Coronary artery (tissue), 2 donors: ENCODE measurements at places on chromosomes 6 and 20.
A peak's percentile ranks its signal among the peaks of the same experiment; 100 is the strongest.

- DNase-seq, result no peak
Measured at GRCh38 chr20:15498926-15499325, 1074.3 kb downstream of the KIF16B start.

DNA sequence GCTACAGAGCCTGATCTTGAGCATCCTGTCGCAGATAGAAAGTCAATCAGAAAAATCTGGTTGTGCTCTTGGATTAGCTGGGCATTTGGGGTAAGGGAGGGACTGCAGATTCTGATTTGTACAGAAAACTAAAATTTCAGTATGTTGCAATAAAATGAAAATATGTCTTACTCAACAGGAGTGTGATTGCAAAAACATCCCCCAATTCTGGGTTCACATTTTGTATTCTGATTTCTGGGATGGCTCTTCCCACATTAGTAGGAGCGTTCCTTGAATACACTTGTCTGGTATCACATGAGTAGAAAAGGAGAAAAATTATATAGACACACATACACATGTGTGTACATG lies 40.5 kb downstream of the PANK2 start:
- no peak for DNase-seq

- no peak for DNase-seq
Measured at GRCh38 chr6:41955412-41955811, 13.8 kb upstream of the CCND3 start.

DNA sequence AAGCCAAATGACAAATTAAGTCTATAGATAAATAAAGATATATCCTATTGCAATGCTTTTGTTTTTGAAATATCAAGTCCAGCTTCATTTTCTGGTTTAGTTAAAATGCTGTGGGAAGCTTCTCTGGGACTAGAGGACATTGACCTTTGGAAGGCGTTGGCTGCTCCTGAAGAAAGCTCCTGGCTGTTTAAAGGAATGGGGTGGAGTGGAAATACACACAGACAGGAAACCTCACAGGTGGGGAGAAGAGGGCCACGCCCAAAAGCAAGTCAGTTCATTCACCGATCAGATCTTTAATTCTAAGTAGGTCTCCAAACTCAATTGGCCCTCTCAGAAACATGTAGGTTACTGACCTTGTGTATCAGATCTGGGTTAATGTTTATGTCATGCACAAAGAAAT lies 59.6 kb downstream of the SPTLC3 start:
- DNase-seq, result no peak

DNA sequence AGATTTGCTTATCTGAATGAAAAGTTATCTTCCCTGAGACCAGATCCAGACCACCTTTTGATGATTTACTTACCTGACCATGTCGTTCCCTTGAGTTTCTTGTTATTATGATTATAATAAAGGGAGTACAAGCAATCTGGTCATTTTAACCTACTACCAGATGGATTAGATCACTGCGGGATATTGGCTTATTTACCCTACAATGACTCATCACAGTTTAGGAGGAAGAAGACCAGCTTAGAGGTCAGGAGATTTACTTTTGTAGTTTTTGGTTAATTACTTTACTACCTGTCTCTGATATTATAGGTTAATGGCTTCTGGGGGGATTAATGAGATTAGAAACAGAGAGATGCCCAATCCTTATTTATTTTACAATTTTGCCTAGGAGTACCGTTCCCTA lies 10.7 kb downstream of the PKIB start:
- DNase-seq, result no peak

DNA sequence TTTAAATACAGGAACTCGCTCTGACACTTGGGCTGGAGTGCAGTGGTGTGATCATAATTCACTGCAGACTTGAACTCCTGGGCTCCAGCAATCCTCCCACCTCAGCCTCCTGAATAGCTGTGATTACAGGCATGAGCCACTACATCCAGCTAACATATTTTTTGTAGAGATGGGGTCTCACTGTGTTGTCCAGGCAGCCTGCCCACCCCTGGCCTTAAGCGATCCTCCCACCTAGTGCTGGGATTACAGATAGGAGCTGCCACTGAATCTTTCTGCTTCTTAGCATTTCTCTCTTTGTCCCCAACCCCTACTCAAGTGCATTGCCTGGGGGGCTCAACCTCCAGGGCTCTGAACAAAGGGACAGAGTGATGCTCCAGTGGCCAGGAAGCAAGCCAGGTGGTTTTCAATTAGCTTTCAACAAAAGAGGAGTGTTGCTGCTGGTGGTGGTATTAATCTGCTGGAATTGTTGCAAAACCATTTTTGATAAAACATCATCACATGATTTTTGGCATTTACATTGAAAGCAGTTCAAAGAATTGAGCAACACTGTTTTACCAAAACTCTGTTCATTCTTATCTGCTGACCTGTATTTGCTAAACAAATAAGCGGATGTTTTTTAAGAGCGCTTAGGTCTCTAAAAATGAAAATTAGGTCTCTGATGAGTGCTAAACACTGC lies 40.4 kb upstream of the BPIFA2 start:
- no peak for DNase-seq

GRCh38 chr6:8075185-8075584 lies 11.0 kb upstream of the BLOC1S5 start:
- DNase-seq, result no peak

DNA sequence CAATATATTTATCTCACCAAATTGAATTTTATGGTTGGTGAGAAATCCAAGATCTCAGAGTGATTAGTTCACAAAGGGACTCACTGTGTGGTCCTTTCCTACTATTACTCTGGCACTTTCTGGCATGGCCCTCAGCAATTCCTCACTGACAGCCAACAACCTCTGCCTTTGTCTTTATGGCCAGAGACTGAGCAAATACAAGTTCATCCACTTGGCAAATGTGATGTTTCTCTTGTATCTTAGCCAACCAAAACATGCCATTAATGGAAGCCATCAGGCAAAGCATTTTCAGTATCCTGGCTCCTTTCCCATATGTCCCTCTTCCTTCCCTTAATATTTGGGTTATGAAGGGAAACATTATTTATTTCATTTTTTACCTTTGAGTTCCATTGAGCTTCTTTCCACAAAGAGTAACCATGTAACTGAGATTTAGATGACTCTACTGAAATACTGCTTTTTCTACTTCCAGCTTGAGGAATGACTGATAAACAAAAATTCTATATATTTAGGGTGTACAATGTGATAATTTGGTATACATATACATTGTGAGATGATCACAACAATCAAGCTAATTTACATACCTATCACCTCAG lies 30.8 kb upstream of the SMLR1 start:
- no peak for DNase-seq

GRCh38 chr6:84772428-84773132 lies 8.2 kb upstream of the TBX18 start:
- DNase-seq, result no peak

- DNase-seq, result no peak
Measured at GRCh38 chr6:3569816-3570215, 113.0 kb upstream of the SLC22A23 start.

- DNase-seq, result no peak
Measured at GRCh38 chr6:13666194-13667105, 45.2 kb downstream of the RANBP9 start.

- DNase-seq, result peak; percentile 82
Measured at GRCh38 chr6:11609324-11610071, 71.9 kb downstream of the TMEM170B start.

- no peak for DNase-seq
Measured at GRCh38 chr6:163804991-163805390, 390.5 kb downstream of the QKI start.

DNA sequence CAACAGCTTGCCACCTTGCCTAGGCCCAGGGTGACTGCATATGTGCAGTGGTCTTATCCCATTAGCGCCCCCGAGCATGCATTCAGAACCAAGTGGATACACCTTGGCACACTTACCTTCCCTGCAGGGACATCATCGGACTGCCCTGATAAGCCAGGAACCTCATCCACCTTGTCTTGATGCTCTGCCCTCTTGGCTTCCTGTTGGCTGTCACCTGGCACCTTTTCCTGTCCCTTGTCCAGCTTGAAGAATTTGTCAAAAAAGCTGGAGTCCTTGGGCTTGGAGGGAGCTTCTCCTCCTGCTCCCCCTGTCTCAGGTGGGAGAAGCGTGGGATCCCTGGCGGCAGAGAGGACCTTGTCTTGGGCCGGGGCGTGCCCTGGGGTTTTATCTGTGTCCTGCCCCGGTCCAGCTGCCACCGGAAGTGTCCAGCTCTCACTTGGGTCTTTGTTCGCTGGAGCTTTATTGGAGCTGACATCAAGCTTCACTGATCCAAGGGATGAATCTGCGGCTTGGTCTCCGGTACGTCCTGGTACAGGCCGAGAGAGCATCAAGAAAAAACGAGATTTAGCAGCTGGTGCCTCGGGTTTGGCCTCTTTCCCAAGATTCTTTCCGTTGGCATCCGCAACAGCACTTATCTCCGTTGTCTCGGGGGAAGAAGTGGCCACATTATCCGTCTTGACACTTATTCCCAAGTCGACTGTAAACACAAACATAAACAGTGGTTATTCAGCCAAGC lies 42.0 kb downstream of the BCAS1 start:
- DNase-seq, result no peak

DNA sequence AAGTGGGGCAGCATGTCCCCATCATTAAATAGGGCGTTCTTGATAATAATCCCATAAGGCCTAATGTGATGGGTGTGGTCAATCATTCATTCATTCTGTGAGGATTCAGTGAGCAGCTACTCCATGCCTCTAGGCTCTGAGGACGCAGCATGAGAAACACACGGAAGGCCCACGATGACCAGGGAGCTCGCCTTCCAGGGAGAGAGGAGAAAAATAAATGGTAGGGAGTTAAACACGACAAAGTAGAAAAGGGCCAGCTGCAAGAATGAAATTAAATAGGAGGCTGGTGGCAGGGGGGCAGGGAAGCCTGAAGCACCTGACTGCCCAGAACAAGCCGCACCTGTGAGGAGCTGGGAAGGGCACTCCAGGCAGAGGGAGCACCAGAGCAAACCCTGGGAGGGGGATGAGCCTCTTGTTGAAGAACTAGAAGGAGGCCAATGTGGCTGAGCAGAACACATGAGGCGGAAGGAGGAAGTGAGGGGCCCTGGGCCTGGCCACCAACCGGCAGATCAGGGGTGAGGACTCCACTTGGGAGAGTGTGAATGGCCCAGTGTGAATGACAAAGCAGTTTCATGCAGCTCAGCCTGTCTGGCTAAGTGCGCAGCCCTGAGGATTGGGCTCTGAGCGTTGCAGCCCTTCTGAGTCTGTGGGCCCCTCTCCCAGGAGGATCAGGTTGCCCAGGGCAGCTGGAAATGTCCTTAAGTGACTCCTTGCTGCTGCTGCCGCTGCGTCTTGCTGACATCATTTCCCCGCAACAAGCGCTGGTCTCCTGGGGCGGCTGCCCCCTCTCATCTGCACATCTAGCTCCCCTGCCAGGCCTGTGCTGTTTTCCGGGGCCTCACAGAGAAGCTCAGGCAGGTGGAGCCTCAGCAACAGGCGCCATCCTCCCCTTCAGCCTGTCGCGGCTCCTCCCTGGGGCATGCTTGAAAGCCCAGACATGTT lies 99.9 kb downstream of the CDH26 start:
- peak; percentile 64 for DNase-seq

DNA sequence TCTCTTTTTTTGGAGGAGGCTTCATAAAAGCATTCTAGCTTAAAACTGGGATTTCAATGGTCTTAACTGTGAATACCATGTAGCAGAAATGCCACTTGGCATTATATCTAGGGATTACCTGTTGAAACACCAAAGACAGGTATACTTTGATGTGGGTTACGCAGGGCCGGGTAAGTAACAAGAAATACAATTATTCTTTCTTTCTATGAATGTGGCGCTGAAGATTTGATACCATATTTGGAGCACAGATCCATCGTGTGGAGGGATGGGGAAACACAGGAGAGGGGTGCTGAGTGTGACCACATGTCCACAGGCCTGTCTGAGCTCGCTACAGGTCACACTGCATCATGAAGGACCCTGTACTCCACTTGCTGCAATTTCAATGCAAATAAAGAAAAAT lies 257.8 kb downstream of the GMPR start:
- DNase-seq, result no peak

GRCh38 chr6:74735304-74735703 lies 470.5 kb downstream of the COL12A1 start:
- no peak for DNase-seq

- no peak for DNase-seq
Measured at GRCh38 chr6:6319952-6320811, at the start of gene F13A1. Gene F13A1, minus strand, starts transcription at chr6:6320662. Its CDS starts 1,998 bp downstream, at chr6:6318664.

DNA sequence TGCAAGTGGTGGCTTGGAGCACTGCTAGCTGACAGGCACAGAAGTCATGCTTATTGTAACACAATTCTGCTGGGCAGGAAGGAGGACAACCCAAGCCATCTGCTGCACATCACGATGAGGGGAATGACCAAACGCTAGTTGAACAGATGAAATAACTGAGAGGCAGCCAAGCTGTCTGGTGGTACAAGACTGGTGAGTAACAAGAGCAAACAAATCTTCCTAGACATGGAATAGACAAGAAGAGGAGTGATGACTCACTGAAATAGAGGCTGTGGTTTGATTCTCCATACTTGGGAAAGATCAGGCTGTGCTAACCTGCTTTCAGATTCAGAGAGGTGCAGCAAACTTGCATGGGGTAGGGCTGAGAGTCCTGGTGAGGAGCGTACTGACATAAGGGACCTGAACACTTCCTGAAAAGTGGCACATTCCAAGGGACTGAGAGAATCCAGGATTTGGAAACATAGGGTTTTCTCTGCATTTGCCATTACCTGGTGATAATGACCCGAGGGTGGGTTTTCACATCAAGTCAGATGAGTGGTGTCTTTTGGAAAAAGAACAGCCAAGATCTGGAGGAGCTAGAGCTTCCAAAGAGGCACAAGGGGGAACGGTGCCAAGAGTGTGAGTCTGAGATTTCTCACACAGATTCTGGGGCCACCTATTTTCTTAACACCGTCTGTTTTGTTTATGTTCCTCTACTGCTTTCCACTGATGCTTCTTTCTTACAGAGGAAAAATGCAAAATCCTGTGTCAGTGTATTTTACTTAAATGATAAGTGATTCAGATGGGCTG lies 60.0 kb downstream of the PRL start:
- no peak for DNase-seq

- no peak for DNase-seq
Measured at GRCh38 chr6:71499667-71500066, 211.1 kb downstream of the OGFRL1 start.

GRCh38 chr6:64644024-64644423 lies 1008.4 kb downstream of the PHF3 start:
- no peak for DNase-seq

DNA sequence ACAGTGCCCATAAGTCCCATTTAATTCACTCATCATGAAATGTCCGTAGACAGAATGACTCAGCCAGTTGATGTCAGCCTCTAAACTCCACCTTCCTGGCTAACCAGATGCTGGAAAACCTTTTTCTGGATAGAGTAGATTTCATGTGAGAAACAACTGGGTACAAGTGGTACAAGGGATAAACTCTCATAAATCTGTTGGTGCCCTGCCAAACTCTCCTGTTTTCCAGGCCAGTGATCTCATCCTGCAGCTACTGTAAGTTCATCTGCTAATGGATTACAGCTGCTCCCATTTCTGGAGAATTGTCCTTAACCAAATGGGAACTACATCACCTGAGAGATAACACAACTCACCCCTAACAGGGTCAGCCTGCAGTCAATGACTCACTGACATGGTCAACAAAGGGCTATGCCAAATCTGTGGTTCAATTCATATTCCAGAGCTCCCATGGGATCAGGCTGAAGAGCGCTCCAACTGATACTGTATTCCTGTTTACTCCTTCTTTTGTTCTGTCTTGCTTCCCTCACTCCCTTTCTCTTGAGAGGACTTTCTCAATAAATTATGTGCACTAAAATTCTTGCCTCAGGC lies 210.1 kb upstream of the HDDC2 start:
- DNase-seq, result no peak
